Activated naive CD4-positive, alpha-beta T cell treated with anti-CD3 and anti-CD28 coated beads, Interleukin-2, amount 50 U/mL, for 16 hours (primary cell): ENCODE measurements at places on chromosomes 11 and 22.
A peak's percentile ranks its signal among the peaks of the same experiment; 100 is the strongest.

DNA sequence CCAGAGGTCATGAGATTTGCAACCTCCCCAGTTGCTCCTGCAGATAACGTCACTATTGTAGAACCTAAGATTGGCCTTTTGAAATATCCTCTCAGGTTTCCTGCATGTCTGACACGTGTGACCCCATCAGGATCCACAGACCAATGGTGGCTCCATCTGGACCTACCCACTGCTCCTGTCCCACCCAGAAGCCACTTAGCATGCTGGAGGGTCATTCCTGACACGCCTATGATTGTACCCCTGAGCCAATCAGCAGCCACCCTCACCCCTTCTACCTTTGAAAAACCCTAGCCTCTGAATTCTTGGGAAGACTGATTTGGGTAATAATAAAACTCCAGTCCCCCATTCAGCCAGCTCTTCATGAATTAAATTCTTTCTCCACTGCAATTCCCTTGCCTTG is 20.1 kb upstream of the NARS2 start:
- no peak for DNase-seq

DNA sequence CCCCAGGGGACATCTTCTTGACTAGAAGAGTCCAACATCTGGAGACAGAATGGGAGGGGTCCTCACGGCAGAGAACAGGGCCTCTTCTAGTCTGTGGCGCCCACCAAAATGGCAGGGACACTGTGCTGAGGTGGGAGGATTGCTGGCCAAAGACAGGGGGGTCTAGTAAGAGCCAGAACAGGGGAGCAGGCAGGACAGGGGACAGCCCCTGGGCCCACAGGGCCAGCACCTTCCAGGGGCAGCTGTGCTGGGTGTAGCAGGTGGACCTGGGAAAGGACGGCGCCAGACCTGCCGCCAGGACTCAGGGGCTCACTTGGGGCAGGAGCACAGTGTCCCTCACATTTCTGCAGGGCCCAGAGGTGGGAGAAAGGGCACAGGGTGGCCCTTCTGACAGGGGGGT is 858 bp upstream of the APOBEC3A start:
- no peak for DNase-seq

GRCh38 chr22:35150183-35151107 is 84.5 kb downstream of the ISX start:
- peak; percentile 51 for DNase-seq

- DNase-seq: peak; percentile 39
Measured at GRCh38 chr11:35272391-35272902, 133.5 kb downstream of the CD44 start.

- peak; percentile 69 for DNase-seq
Measured at GRCh38 chr22:22357024-22357883, 112.7 kb downstream of the VPREB1 start.

- no peak for DNase-seq
Measured at GRCh38 chr11:813072-813455, 3.3 kb downstream of the RPLP2 start.

DNA sequence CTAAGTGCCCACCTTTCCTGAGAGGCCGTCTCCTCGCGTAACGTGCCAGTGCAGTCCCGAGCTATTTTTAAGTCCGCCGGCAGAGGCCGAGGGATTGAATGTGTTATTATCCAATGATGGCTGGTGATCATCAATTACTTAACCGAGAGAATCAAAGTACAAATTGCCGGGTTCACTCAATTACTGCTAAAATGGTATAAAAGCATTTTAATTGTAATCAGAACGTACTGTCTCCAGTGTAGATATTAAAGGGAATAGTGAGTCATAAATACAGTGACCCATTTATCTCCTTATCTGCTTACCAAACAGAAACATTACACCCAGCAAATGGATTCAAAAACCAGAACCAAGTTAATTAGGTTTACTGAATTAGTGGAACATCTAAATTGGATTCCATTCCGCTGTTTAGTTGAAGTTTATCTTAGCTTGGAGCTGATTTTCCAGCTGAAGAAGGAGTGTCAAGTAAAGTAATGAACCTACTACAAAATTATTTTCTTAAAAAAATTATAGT is 334.9 kb downstream of the BRD1 start:
- no peak for DNase-seq

GRCh38 chr11:116602637-116602942 is 170.2 kb downstream of the BUD13 start:
- DNase-seq: no peak

- no peak for DNase-seq
Measured at GRCh38 chr11:10808235-10808552, 532 bp downstream of the EIF4G2 start.

DNA sequence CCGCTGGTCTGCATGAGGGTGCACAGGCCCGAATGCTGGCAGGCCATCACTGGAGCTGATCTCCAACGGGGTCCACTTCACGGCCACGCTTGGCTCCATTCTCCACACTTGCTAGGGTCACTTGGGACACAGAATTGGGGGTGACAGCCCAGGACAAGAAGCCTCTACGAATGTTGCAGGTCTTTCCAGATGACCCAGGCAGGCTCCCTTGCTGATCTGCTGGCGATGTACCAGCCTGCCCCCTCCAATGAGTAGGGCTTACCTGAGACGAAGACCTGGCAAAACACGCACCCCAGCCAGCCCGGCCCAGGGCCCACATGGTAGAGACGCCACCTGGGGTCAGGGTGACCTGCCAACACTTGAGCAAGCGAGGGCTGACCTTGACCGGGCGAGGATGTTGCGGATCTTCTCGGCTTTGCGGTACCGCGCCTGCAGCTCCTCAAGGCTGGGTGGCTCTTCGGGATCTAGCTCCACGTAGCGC is 44.9 kb downstream of the C11orf58 start:
- DNase-seq: no peak

GRCh38 chr11:110774138-110775014 is 62.1 kb upstream of the ARHGAP20 start:
- DNase-seq: no peak

- no peak for DNase-seq
Measured at GRCh38 chr11:18317551-18317950, 4.4 kb downstream of the HPS5 start.

- DNase-seq: no peak
Measured at GRCh38 chr11:121615501-121615900, 162.7 kb upstream of the SORL1-AS1 start.

DNA sequence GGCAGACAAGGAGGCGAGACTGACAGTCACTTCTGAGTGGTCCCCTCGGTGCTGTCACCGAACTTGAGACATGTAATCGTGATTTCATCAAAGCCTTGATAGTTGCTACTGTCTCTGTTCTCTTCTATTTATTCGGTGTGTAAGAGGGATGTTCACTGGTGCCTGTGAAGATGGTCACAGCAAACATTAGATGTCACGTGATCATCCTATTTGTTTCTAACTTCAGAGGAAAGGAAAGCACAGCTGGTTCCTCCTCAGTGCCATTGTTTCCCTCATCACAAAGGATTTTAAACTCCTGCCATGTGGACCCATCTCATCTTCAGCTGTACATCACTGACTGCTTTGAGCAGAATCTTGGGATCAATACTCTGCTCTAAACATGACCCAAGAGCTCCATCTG is 73.1 kb upstream of the CLMP start:
- DNase-seq: no peak

DNA sequence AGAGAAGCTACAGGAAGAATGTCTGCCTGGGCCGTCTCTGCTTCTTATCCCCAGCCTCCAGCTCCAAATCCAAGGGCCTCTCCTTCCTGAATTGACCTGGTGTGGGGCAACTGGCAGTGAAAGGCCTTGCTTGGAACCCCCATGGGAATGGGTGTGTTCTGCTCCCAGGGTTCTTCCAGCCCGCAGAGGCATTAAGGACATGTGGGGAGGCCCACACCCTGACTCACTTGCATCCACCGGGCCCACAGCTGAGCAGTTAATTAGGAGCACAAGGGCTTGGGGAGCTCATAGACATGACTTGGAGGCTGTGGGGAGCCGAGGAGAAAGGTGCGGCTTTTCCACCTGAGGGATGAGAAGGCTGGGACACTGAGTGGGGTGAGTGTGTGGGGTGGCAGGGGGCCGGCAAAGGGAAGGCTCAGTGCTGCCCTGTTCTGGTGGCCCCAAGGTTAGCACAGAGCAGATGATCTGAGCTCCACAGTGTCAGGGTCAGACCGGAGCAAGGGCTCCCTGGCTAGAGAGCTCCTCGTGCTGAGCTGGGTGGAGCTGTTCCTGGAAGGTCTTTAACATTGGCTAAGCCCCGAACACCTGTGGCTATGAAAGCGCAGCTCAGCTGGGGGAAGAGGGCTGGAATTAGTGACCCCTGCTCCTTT is 64.5 kb upstream of the NECTIN1 start:
- no peak for DNase-seq

DNA sequence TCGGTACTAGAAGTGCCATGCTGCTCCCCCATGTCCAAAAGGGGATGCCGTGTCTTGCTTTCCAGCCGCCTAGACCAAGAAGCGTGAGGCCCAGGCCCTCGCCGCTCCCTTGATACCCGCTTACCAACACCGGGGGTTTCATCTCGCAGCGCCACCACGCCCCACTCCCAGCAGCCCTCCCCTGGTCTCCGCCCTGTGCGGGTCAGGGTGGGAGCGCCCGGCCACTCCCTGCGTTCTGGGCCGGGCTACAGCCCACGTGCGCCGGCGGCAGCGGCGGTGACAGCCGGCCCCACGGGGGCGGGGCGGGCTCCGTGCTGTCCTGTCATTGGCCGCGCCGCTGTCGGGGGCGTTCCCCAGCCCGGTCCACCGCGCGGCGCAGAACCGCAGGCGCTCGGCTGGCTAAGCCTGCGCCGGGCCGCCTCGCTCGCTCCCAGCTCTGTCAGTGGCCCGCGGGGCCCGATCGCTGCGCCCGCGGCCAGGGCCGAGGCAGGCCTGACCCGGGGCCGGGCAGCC is at the start of gene MICAL2:
Gene MICAL2 (plus strand): TSS at position 390 of the 513 bp plus-strand sequence. CDS start 51,566 bp downstream, outside the sequence.
- peak; percentile 87 for DNase-seq

DNA sequence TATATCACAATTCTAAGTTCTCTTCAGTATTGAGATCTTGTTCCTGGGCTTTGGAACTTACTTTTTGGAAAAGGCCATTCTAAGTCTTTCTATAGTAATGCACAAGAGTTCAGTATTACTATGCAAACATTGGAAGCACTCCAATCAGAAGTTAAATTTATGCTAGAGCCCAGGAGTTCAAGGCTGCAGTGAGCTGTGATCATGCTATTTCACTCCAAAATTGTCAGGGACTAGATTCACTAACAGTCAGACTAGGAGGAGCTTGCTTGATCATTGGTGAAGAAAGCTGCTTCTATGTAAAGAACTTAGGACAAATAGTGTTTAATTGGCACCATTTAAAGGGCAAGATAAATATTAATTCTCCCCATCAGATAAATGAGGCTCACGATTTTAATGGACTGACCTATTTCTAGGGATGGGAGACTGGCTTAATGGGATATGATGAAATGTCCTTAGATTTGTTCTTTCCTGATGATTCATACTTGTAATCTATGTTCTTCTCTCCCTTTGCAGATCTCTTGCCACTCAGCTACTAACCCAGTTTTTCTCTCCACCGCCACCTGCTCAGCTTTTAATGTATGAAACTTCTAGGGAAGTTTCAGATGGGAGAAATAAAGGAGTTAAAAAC is 32.6 kb upstream of the TMEM123 start:
- DNase-seq: no peak

GRCh38 chr11:122784325-122784955 is 53.9 kb upstream of the CRTAM start:
- no peak for DNase-seq

- no peak for DNase-seq
Measured at GRCh38 chr11:35563484-35564244, 38.2 kb upstream of the PAMR1 start.

GRCh38 chr11:64372802-64373597 is 14.0 kb downstream of the RPS6KA4 start:
- DNase-seq: no peak

DNA sequence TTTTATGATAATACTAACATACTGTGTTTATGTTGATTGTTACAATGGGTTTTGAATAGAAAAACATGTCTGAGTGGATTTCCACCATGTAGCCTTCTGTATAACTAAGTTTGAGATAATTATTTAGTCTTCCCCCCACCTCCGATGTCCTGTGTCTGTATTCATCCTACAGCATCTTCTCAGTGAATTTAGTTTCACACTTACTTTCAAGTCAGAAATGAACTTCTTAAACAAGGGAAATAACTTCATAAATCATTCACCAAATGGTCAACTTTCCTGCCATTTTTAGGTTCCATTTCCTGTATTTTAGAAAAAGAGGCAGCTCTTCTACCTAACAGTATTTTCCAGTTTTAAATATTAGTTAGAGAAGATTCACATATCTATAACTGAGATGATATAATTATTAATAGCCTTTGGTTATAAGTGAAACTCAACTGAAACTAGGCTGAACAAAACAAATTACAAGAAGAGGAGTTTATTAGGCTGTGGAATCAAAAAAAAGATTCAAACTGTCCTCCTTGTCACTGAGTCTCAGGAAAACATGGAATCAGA is 3.5 kb downstream of the OR51B5 start:
- DNase-seq: no peak

DNA sequence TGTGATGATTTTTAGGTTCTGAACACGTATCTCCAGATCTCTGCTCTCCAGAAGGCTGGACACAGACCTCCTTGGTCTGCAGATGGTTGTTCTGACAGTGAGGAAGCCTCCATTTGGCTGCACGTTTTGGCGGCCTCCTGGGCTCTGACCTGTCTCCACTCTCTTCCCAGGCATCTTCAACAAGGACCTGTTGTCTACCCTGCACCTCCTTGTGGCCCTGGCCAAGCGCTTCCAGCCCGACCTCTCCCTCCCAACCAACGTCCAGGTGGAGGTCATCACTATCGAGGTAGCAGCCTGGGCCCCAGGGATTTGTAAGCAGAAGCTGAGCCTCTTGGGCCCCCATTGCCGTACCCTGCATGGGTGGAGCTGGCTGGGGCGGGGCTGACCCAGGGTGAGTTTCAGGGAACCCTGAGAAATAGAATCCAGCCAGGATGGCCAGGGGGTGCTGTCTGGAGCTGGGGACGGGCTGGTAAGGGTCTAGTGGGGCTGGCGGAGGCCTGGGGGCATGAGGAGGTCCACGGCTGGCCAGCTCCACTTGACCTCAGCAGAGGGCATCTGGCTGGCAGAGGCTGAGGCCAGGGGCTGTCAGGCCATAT is 9.8 kb downstream of the PARVG start:
- DNase-seq: no peak

DNA sequence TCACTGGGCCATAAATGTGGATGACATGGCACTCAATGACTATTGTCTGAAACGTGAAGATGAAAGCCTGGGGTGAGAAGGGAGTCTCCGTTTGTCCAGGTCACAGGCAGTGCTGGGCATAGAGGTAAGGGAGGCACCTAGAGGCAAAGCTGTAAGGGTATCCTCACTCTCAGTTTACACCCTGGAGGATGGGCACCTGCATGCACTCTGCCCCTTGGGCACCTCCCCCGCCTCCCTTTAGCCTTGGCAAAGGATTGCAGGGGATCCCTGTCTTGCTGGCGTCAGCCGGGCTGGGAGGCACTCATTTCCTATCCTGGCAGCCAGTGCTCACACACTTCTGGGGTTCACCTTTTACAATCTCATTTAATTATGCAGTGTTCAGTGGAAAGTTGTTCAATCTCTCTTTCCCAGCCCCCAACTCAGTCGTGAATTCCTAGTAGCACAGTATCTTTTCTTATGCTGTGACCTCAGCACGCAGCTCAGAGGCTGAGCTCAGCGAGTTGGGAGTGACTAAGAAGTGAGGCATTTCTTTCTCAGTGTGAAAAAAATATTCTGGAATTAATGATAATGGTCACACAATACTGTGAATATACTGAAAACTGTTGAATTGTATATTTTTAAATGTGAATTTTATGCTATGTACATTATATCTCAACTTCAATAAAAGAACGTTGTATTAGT is 866.6 kb downstream of the BRD1 start:
- DNase-seq: no peak
